ENCODE measurements at places on chromosomes 1 and 21. TPM values are rescaled to one million over a fixed set of nuclear protein-coding genes. Genes with fewer than 3 reads are reported as not detected.

GRCh38 chr1:5478961-5479360, 513.3 kb downstream of the NPHP4 start:
- DNase-seq: no peak

DNA sequence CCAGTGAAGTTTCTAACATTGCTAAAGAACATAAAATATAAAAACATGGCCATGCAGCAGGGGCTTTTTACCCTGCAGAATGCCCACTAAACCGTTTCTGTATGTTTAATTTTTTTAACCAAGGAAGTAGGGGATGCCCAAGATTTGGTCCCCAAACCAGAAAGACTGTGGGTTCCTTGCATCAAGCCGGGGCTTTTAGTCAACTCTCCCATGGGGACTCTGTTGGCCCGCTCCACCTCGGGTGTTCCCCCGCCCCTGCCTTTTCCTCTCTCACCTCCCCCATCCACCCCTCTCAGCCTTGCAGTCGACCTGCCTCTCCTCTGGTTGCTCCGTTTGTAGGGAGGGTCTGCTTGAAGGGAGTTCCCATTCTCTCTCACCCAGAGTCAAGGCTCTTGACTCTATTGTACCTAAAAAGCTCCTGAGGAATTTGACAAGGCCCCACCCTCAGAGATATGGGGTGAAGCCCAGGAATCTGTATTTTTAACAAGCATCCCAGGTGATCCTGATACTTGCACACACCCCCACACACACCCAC, 117.5 kb downstream of the TOMM20 start:
- peak; percentile 53 for DNase-seq

DNA sequence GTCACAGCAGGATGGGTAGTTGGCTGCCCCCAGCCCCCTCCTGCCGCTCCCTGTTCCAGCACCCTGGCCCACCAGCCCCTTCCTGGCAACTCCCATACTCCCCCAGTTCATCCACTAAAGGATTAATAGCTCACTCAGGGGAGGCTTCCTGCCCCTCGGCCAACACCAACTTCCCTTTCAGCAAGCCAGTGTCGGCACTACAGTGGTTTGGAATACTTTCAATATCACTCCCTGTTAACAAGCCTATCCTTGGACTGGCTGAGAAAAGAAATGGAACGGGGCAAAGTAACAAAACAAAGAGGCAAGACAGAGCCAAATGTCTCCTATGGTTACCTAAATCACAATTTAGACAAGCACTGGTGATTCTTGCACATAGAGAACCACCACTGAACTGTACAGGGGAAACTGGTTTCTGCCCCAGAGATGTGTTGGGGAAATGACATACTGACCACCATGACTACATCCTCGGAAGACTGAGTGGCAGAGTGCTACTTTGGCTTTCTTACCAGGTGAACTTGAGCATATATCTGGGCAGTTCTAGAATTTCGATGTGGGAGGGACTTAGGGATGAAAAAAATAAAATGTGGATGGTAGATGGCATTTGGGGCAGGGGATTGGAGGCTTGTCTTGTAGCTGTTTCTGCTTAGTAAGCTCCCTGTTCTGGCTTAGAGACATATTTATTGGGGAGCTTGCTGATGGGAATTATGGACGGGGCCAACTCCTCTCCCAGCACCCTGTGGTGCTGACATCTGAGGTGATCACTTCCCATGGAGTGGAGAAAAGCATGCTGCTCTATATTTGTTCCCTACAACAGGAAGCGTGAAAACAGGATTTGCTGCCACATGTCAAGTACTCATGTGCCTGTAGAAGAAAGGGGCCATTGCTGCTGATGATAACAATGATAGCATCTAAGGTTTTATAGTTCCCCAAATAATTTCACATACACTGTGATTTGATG, 7.1 kb upstream of the CAPN2 start:
- no peak for DNase-seq

Gene RAD54L
- 1.8 TPM for total RNA-seq

Measured in sciatic nerve (tissue), 2 donors.